Central memory CD4-positive, alpha-beta T cell (primary cell): ENCODE measurements at places on chromosomes 4 and X.

- DNase-seq, result no peak
Measured at GRCh38 chr4:40514497-40514951, 115.1 kb downstream of the RBM47 start.

- DNase-seq, result no peak
Measured at GRCh38 chr4:143626134-143626911, 74.2 kb downstream of the FREM3 start.

DNA sequence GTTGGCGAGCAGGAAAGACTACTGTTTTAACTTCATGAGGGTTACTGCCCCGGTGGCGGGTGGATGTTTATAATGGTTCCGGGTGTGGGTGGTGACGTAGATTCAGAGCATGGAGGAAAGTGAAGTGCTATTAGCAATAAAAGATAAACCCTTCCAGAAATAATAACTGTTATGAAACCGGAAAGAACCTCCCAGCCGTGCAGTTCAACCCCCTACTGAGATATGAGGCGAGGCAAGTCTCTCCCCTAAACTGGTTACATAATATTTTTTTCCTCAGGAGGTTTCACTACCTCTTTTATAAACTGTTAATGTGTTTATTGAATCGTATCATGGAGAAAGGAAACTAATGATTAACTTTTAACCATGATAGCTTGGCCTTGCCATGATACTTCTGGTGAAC, 33.9 kb upstream of the STIM2 start:
- DNase-seq, result no peak

GRCh38 chr4:182105416-182105815, 137.8 kb upstream of the TENM3 start:
- DNase-seq, result no peak

GRCh38 chr4:74674750-74675149, 119.6 kb downstream of the BTC start:
- DNase-seq, result no peak

GRCh38 chr4:152651473-152652060, 28.2 kb downstream of the TMEM154 start:
- no peak for DNase-seq

GRCh38 chr4:178808106-178808505, 1365.9 kb upstream of the AGA start:
- no peak for DNase-seq

DNA sequence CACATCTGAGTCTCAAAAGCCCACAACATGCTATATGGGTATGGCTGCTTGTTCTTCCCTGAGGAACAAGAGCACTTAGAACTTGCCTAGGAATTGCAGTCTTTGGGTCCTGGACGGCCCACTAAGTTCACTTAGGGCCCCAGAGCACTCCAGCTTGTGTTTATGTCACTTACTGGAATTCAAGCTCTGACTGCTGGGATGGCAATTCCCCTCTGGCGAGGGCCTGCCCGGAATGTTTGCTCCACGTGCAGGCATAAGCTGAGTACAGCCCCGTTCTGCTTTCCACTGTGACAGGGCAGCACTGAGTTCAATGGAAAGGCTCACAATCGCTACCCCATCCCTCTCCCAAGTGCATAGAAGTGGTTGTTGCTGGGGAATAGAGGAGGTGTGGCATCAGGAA, 25.9 kb upstream of the RASSF6 start:
- no peak for DNase-seq

DNA sequence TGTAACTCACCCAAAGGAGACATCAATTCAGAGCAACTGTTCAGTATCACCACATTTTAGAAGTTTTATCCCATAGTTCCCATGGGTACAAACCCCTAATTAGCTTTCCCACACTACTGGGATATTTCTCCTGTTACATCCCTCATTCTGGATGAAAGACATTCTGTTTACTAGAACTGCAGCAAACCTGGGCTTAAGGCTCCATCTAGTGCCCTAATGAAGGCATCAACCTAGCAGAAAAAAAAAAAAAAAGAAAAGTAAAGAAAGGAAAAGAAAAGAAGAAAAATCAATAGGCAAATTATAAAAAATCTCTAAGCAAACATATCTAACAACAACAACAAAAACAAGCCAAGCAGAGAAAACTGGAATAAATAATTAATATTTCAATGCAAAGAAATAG, 133.7 kb upstream of the CPXCR1 start:
- no peak for DNase-seq

DNA sequence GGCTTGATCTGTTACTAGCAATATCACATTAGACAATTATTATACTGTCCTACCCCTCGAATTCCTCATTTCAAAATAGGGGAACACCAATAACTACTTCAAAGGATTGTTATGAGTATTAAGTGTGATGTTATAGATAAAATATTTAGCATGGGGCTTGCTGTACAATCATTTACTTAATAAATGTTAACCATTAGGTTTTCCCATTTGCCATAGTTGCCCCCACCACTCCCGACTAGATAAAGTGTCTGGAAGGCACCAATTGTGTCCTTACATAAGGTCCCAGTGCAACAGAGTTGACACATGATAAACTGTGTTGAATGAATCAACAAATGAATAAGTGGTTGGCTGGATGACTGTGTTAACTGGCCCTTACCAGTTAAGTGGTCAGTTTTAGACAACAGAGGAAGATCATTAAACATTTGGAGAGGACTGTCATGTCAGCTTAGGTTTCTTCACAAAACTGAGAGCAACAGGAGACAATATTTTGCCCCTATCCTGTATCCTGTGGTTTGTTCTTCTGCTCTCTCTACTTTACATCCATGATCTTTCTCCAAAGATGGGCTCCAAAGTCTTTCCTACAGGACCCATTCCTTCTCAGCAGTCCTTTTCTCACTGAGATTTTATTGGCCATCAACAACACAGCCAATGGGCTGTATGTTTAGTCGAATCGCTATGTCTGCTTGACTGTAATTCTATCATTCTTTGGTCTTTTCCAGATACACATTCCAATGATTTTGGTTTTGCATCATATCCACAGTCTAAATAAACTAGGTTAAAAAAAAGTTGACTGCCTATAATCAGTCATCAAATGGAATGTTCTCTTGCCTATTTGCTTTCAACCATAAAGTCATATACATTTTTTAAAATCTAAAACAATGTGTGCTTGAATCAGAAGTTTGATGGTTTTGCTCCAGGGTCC, 74.4 kb downstream of the RNF150 start:
- DNase-seq, result no peak

DNA sequence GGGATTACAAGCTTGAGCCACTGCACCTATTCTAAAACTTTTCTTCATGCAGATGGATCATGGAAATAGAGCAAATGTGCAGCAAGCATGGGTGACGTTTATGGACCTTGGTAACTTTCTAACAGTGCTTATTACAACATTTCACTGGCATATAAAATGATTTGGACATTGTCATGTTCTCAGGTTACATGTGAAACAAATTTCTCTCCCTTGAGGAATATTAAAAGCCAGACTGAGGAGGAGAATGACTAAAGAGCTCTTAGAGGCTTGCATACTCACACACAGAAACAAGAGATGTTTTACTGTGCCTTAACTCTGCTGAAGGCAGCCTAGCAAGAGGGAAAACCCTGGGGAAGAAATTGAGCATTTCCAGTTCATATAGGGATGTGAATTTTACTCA, 38.6 kb upstream of the GPR101 start:
- no peak for DNase-seq

DNA sequence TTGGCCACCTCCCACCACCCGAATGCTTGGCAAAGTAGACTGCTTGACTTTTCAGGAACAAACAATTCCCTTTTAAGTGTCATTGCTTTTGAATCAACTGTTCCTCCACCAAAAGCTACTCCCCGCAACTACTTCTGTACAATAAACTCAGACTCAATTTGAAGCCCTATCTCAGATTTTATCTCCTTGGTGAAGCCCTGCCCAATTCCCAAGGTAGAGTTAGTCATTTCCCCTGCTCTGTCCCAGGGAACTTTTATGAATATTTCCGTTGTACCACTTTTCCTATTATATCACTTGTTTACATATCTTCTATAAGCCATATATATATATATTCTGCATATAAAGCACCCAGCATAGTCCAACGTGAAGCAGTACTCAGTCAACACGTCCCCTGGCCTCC, 102.8 kb downstream of the C4orf51 start:
- DNase-seq, result no peak

GRCh38 chrX:120301960-120302359, 9.3 kb downstream of the TMEM255A start:
- no peak for DNase-seq

DNA sequence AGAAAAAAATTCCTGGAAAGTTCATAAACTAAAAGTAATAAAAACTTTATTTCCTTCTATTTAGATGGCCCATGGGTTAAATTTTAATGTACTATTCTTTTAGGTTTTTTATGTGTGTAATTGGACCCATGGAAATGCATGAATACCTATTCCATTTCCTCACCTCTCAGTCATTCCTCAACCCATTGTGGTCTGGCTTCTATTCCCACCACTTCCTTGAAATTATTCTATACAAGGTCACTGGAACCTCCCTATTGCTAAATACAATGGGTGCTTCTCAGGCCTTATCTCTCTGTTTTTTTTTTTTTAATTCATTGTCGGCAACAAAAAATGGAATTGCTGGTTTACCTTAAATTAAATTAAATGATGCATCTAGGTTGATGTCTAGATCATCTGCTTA, 17.2 kb downstream of the SLC39A8 start:
- no peak for DNase-seq

- no peak for DNase-seq
Measured at GRCh38 chr4:80266902-80267380, 477 bp downstream of the FGF5 start.

- DNase-seq, result no peak
Measured at GRCh38 chr4:104879367-104879766, 267.3 kb upstream of the TET2 start.

- DNase-seq, result no peak
Measured at GRCh38 chrX:151225843-151226242, 49.5 kb downstream of the GPR50 start.

DNA sequence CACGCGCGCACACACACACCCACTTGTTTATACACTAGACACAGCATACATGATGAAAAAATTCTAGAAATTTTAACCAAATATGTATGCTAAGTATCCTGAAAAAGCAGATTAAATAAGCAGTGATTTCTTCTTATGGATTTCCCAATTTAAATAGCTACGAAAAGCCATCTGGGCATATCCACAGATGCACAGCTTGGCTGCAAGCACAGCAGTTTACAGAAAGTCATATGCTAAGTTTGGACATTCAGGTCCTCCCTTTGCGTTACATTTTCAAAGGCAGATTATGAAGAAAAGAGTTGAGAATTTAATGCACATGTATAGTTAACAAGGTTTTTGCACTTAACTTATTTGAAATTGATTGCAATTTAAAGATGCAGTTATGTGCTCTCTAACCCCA, 542.2 kb upstream of the EPHA5 start:
- no peak for DNase-seq

DNA sequence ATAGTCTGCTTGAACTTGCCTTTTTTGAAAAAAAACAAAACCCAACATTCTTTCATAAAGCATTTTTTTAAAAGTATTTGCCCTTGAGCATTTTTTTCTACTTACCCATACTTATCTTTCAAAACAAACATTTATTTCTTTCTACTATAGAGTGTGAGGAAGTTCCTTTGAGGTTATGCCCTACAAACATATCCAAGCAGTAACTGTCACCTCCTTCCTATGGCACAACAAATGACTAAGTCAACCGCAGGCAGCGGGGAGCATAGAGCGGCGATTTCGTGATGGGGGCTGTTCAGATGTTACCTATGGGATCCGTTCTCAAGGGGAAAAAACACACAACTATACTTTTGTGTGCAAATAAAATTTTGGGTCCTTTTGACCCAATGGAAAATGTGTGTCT, 19.4 kb downstream of the SPRY1 start:
- DNase-seq, result peak; percentile 14

- DNase-seq, result no peak
Measured at GRCh38 chr4:85656759-85657505, 182.0 kb downstream of the ARHGAP24 start.

DNA sequence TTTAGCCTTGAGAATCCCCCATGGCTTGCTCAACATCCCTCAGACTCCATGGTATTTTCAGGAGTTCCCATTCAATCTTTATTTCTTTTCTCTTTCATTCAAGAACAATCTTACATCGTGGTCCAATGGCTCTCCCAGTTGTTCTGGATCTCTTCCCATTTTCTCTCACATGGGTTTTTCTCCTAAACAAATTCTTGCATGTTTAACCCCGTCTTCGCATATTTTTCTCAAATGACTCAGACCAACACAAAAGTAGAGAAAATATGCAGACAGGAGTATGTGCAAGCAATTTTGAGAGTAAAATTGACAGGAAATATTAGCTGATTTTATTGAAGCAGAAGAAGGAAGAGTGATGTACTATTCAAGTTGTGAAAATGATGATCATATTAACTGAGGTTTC, 396.4 kb upstream of the TRAM1L1 start:
- DNase-seq, result no peak

DNA sequence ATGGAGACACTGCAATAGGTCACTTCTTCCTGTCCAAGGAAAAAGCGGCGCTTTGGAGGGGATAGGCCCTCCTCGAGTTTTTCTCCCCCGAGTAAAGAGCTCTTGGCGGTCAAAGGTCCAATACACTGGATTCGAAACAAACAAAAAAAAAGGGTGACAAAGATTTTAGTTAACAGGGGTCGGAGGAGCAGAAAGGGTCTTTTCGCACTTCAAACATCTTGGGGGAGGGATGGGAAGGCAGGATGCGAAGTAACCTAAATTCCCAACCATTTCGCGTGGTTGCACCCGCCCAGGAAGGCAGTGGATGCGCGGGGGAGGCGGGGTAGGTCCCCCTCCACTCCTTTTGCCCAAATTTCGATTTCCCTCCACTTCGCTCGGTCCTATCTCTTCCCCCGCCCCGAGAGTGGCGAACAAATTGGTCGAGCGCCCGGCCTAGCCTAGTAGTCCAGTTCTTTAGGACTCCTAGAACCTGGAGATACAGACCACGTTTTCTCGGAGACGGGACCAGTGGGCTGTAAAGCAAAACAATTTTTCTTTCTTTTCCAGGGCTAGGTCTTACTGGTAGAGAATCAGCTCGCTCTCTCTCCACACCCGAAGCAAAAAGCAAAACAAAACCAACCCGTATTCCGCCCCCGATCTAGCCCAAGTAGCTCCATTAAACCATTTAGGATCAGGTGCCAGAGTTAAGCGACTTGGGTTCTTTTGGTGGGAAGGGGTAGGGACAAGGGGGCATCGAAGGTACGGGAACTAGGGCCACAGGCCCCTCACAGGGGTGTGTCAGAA, 2.0 kb upstream of the STAG2 start:
- DNase-seq, result no peak

DNA sequence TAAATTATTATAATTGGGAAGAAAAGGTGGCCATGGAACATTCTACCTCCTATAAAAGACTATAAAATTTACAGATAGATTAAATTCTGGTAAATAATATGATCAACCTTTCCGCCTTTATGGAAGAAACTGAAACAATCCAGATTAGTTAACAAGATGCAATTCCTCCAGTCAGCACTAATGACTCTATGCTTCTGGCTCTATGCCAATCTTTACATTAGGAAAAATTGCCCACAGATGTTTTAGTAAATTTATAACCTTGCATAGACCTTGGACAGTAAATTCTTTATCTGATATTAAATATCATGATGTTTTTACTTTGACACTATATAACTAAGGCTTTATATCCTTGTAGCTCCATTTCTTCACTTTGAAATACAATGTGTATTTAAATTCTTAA, 2302.5 kb downstream of the ARAP2 start:
- no peak for DNase-seq

GRCh38 chr4:27181693-27182092, 321.1 kb downstream of the STIM2 start:
- no peak for DNase-seq

GRCh38 chr4:162360369-162361149, 196.8 kb upstream of the FSTL5 start:
- DNase-seq, result no peak

- DNase-seq, result no peak
Measured at GRCh38 chr4:10737337-10737736, 52.8 kb upstream of the CLNK start.
